ENCODE measurements at places on chromosomes 12 and 14. TPM values are rescaled to one million over a fixed set of nuclear protein-coding genes. Genes with fewer than 3 reads are reported as not detected.
A peak's percentile ranks its signal among the peaks of the same experiment; 100 is the strongest.

The TAS2R14 gene
- total RNA-seq, result 2.1 TPM

The GSC gene
- not detected for total RNA-seq

The TMTC2 gene
- 1.9 TPM for total RNA-seq

The BMP4 gene
- total RNA-seq, result not detected

The RFX4 gene
- not detected for total RNA-seq

The AHNAK2 gene
- not detected for total RNA-seq

DNA sequence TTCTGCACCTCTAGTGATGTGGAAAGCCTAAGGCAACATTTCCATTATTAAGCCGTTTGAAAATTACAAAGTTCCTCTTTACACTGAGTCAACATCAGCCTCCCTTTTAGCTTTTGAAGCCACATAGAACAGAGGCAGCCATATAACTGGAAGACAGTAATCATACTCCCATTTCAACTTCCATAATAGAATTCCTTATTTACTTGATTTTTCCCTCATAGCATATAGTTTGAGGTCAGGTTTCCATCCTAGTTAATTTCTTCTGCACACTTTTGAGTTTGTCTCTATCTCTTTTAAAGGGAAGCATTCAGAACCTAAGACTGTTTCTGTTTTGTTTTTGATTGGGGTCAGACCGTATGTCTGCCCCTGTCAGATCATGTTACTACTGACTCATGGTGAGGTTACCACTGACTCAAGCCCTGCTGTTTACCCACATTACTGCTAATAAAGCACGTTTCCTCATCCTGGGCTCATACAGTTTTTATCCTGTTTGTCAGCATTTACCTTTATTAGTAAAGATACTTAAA lies 161.0 kb downstream of the SLC38A4 start:
- DNase-seq, result peak; percentile 38

DNA sequence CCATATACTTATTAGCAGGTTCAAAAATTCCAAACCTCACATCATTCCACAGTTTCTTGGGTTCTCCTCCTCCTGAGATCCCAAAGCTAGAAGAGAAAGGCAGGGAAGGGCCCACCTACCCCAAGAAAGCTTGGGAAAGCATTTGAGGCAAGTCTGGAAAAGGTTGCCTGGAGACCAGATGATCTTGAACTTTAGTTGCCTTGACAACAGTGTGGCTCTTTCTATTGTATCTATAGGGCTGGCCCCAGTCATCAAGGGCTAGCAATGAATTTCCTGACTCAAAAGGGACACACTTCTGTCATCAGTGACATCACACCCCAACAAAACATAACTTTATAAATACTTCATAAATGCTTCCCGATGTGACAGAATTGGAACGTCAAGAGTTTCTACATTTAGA lies 40.0 kb downstream of the ZFYVE1 start:
- no peak for DNase-seq

DNA sequence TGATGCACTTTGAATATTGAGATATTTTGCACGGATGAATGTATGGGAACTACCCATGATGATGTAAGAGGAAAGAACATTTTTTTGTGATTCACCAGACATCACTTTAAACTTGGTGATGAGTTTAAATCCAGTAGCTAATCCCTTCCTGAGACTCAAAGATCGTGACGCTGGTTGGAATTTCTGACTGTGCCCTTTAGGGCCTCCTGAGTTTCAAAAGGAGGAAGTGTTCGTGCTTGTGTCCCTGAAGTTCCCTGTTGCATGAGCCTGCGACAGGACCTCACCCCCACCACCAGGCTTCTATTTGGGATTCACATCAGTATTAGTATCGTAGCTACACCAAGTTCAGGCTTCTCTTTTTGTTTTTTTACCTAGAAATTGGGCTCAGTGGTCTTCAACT lies 18.6 kb upstream of the RIN3 start:
- no peak for DNase-seq

- DNase-seq, result no peak
Observed at GRCh38 chr14:89794096-89794495, 160.4 kb downstream of the EFCAB11 start.

- DNase-seq, result no peak
Observed at GRCh38 chr14:35261774-35262173, 30.4 kb upstream of the PSMA6 start.

- no peak for DNase-seq
Observed at GRCh38 chr12:52091061-52091460, 11.6 kb downstream of the SMIM41 start.

DNA sequence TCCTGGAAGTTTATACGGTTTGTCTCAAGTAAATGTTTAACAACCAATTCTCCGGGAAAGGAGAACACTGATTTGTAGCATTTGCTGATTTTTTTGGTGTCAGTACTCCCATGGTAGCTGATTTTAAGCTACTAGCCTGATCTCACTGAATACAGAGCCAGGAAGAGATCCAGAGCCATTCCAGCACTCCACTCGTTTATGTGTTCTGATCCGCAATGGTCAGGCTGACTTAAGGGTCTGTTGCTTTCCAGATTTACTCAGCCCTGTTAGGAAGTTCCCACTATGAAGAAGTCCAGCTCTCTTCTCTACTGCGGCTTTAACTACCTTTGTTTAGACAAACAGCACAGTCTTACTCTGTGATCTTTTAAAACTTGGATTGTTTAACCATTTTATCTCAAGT lies 38.0 kb upstream of the NID2 start:
- no peak for DNase-seq

- no peak for DNase-seq
Observed at GRCh38 chr12:54030889-54031471, 1.9 kb upstream of the HOXC5 start.

DNA sequence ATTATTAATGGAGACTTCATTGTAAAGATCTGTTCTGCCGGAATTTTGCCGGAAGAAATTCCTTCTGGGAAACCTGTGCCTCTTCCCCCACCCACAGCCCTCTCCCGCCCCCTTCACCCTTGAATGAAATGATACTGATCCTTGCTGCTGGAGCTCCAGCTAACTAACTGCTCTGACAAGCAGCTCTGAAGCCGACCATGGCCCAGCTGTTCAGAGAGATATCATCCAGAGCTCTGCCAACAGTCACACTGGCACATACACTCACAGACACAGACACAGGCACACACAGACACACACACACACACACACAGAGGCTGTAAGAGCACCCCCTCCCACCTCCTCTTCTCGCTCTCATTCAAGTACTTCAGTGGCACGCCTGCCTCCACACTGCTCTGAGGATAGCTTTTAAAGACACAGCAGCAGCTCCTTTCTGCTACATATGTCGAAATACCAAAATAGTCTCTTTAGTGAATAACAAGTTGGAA lies 88.6 kb downstream of the R3HDM2 start:
- DNase-seq, result no peak

DNA sequence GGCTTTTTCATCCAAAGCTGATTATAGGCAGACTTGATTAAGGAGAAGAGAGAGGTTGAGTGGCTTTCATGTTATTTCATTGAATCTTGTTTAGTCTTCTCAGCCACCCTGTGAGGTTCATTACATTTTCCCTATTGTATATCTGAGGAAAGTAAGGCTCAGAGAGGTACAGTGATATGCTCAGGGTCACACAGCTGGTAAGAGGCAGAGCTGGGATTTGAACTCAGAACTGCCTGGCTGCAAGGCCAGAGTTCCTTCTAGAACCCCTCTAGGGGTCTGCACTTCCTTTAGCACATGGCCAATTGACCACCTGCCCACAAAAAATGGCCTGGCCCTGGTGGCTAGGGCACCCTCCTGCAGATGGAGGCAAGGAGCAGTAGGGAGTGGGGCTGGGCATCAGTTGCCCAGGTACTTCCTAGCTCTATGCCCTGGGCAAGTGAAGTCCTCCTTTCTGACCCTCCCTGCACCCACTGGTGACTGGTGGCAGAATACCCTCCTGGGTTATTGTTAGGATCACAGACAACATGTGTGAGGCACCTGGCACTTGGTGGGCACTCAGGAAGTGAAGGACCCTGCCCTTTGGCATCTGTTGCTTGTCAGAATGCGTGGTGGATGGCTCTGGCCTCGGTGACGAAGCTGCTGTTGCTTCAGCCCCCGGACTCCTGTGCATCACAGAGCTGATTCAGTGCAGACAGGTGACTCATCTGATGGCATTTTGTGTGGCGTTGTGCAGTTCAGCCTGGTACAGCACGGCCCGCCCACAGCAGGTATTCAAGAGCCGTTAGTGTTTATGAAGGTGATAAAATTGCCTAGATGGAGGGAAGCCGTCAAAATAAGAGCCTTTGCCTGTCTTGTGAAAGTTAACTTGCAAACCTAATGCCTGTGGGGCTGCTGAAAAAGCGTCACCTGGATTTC lies 115.8 kb downstream of the SLC25A47 start:
- no peak for DNase-seq

Data from activated CD8-positive, alpha-beta T cell treated with anti-CD3 and anti-CD28 coated beads, Interleukin-2, amount 10 ng/mL, durations not matched to agents 7 days and 5 days (primary cell).